Motor neuron (in vitro differentiated cells): ENCODE measurements at places on chromosomes 7 and 10.

- no peak for ATAC-seq
Observed at GRCh38 chr7:26662646-26663045, 201.7 kb downstream of the SKAP2 start.

- peak; percentile 84 for ATAC-seq
Observed at GRCh38 chr7:103989200-103989784, at the start of gene RELN. RELN (minus strand) TSS chr7:103989658; CDS start chr7:103989356, 302 bp downstream.

DNA sequence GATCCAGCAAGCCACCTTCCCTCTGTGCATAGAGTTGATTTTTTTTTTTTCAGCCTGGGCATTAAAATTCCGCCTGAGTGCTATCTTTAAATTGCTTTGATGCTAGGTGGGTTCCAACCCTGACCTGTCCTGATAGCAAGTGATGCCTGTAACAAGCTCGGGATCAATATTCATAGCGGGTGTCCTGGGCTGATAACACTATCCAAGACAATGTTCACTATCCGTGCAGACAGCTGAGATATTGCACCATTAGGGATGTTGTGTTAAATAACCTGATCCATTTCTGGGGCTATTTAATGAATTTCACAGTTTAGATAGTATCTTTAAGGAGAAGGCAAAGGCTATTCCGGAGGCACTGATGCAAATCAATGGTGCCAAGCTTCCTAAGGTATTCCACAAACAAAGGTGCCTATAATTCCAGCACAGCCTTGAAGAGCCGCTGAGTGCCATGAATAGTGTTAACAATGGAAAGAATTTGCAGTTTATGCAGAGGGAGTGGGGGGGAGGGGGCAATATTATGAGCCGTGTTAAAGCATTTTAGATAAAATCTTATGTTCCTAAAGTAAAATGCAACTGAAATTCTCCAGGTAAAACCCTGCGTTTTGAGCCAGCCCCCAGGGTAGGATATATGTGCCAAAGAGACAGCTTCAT is 4.2 kb upstream of the NKX1-2 start:
- no peak for ATAC-seq

GRCh38 chr10:44935966-44936295 is 23.7 kb upstream of the RASSF4 start:
- no peak for ATAC-seq

- ATAC-seq: peak; percentile 31
Observed at GRCh38 chr10:122525788-122526187, 34.8 kb upstream of the DMBT1 start.

DNA sequence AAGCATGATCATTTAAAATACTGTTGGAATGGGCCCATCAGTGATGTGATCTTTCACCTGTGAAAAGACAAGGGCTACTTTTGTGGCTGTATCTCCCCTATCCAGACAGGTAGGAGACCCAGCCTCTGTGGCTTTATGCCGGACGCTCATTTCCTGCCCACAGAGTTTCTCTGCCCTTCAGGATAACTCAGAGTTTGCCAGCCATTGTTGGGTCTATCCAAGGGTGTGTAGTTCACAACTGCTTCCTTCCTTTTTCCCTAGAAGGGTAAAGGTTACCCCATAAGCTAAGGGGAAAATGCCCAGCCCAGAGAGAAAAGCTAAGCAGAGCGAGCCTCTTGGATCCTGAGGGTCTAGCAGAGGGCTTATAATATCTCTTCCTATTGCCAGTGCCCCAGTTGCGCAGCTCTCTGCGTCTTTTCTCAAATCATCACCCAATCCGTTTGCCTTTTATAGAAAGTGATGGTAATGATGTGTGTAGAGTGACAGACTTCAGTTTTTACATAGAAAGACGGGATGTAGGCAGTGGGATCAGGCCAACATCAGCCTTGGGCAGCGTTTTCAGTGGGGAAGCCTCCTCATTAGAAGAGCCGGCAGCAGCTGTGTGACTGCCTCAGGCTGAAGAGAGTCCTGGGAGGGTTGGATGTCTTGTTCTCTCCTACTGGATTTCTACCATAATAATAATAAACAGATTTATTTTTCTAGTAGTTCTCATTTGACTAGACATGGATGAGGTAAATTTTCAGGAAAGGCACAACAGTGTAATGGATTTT is 80.5 kb downstream of the MET start:
- no peak for ATAC-seq
